G401 (cell line): ENCODE measurements at places on chromosomes 12 and 14.

DNA sequence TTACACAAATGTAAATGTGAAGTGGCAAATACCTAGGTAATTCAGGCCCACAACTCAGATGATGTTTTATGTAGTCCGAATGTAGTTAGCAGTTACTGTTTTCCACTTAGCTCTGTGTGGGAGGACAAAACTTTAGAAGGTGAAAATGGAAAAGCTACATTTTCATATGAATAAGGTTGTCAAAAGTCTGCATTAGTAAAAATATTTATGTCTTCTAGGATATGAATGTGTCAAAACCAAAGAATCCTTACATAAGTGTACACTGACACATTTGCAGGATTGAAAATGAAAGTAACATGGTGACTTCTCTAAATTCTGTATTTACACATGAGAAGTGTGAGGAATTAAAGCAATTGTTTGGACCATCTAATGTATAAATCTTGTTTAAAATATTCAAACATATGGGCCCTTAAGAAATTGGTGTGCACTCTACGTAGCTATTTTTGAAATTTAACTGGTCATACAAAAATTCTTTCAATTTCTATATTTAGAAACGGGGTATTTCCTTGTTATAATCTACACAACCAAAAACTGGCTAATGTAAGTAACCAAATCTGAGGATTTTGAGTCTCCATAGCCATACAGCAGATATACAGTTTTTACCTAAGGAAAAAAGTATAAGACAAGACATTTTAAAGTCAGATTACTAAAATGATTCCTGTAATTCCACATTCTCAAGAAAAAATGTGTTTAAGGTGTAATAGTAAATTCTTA lies 5.4 kb downstream of the CDKN1B start:
- DNase-seq, result no peak

DNA sequence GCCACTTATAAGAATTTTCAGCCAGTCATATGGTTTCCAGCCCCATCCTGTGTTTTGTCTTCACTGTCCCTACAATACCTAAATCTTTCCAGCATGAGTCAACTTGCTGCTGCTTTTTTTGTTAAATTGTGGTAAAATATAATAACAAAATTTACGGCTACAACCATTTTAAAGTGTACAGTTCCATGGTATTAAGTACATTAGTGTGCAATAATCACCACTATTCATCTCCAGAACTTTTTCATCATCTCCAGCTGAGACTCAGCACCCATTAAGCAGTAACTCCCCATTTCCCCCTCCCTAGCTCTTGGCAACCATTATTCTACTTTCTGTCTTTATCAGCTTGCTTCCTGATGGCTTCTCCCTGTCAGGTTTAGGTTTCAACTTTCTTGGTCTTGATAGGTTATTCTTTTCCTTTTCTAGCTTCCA lies 39.1 kb downstream of the FRS2 start:
- DNase-seq, result peak; percentile 30

DNA sequence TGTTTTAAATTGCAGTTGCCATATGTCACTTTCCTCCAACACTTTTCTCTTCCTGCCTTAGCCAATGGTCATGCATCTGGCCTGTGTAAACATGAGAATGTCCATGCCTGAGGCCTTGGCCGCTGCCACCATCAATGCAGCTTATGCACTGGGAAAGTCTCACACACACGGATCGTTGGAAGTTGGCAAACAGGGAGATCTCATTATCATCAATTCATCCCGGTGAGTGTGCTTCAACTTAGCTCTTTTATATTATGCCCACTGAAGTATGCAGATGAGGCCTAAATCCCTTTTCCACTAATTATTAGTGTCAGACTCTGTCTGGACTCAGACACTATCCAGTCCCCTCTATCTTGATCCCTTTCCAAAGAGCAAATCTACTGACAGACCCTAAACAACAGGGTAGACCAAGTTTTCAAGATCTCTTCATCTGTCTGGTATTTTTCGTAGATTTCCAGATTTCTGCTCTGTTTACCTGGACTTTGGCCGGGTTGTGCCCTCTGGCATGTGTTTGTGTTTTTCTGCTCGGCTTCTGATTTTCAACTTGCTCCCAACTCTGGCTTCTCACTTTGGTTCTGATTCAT lies 23.2 kb downstream of the AMDHD1 start:
- DNase-seq, result no peak

DNA sequence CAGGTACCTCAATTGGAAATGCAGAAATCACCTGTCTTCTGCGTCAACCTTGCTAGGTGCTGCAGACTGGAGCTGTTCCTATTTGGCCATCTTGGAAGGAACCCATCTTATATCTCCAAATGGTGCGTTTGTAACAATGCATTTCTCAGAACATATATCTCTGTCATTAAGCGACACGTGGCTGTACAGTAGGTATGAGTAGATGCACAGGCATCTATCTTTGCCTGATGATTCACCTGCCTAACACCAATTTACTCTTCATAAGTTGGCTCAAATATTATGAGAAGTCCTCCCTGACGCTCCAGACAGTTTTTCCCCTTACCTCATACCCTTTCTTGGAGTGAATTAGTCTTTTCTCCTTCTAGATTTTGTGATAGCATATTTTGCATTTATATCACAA lies 44.2 kb downstream of the GPR137C start:
- no peak for DNase-seq

GRCh38 chr14:93901813-93902212 lies 25.3 kb upstream of the FAM181A start:
- no peak for DNase-seq

- DNase-seq, result no peak
Observed at GRCh38 chr12:33265900-33266299, 173.7 kb downstream of the SYT10 start.

- no peak for DNase-seq
Observed at GRCh38 chr14:31270196-31270772, 62.7 kb upstream of the HECTD1 start.

DNA sequence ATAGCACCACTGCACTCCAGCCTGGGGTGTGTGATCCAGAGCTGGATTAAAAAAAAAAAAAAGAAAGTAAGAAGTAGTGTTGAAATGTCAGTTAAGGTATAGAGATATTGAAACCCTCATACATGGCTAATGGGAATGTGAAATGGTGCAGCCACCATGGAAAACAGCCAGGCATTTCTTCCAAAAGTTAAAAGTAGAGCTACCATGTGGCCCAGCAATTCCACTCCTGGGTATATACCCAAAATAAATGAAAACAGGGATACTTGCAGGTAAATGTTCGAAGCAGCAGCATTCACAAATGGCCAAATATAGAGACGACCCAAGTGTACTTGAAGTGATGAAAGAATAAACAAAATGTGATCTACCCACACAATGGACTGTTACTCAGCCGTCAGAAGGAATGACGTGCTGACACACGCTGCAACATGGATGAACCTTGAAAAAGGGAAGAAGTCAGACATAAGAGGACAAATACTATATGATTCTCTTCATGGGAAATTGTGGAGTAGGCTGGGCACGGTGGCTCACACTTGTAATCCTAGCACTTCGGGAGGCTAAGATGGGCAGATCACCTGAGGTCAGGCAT lies 15.2 kb downstream of the IL31 start:
- no peak for DNase-seq

DNA sequence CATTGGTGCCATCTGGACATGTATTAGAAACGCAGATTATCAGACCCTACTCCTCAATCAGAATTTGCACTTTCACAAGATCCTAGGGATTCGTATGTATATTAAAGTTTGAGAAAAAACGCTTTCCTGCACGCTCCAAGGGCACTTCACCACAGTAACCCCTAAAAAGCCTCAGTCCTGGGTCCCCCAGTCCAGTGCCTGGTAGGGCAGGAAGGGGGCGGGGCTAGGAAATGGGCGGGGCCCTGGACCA lies 369 bp downstream of the DEPDC4 start:
- no peak for DNase-seq

GRCh38 chr12:2668816-2669215 lies 126.0 kb upstream of the FKBP4 start:
- DNase-seq, result no peak

DNA sequence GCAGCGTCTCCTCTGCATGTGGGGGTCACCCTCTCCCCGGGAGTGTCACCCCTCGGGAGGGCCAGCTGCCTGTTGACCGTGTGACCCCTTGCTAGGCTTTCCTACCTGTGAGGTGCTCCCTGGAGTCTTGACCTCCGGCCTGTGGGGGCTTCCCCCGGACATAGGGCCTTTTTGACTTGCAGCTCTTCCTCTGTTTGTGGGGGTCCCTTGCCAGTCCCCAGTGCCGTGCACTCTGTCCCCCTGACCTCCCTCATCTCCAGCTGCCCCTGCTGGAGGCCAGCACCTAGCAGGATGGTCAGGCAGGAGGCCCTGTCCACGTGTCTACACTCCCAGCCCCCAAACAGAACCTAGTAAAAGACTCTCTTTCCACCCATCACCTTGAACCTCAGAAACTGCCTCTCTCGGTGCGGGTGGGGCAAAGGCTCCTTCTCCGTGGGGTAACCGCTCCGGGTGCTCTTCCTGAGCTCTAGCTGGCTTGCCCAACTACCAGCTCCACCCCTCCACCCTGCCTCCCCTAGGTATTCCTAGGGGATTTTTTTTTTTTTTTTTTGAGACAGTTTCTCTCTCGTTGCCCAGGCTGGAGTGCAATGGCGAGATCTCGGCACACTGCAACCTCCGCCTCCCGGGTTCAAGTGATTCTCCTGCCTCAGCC lies 810 bp downstream of the AACS start:
- no peak for DNase-seq

DNA sequence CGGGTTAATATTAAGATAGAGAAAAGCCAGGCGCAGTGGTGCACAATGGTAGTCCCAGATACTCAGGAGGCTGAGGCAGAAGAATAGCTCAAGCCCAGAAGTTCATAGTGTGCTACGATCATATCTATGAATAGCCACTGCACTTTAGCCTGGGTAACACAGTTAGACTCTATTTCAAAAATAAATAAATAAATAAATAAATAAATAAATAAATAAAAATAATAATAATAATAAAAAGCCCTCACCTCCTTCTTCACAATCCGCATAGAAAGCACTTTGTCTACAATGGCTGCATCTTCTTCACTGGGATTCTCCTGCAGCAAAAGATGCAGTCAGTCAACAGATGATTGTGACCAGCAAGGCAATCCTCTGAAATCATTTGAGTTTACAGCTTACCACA lies 31.5 kb upstream of the SUPT16H start:
- no peak for DNase-seq

GRCh38 chr12:2163177-2163941 lies 110.6 kb downstream of the CACNA1C start:
- DNase-seq, result peak; percentile 6

- DNase-seq, result peak; percentile 95
Observed at GRCh38 chr14:73136387-73137225, at the start of gene PSEN1. Gene PSEN1 (plus strand): TSS chr14:73136507. CDS start chr14:73148020, 11,513 bp downstream.

- no peak for DNase-seq
Observed at GRCh38 chr14:41604721-41605531, 1.8 kb upstream of the LRFN5 start.

DNA sequence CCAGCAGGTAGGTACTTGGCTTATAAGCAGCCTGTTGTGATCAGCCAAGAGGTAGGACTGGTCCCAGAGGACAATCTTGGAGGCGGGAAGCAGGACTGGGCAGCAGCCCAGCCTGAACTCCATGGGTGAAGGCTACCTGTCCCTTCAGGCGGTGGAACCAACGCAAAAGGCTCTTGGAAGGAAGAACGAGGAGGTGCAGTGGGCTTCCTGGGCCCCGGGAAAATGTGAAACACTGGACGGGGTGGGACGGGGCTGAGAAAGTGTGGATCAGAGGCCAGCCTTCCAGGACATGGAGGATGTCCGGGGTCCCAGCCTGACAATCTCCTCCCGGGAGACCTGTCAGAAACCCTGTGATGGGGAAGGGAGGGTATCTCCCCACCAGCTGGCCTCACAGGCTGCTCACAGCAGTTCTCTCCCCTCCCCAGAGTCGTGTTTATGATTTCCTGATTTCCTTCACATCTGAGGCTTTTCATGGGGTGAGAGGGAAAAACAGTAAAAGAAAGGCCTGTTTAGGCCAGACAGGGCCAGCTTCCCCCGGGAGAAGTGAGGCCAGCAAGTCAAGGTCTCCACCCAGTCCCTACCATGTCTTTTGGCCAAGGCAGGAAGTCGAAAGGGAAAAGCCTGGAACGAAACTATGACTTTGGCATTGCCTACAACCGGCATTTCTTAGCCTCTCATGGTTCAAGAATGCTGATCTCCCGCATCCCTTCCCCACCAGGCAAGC lies 11.3 kb downstream of the CMKLR1 start:
- DNase-seq, result no peak

- no peak for DNase-seq
Observed at GRCh38 chr12:51874000-51874399, 13.9 kb upstream of the ANKRD33 start.

DNA sequence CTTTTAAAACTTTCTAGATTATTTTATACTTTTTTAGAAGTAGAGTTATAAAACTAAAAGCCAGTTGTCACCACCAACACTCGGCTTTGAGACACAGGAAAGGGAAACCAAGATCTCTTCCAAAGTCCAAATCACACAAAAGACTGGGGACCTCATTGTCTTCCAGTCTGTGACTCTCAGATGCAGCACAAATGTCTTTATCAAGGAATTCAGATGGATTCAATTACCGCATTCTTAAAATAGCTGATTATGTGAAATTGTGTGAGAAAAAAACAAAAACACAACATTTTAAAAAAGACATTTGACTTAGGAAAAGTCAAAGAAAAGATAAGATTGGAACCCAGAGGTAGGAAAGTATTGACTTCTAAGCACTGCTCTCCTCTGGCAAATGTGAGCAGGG lies 3.5 kb upstream of the SIX6 start:
- DNase-seq, result no peak

DNA sequence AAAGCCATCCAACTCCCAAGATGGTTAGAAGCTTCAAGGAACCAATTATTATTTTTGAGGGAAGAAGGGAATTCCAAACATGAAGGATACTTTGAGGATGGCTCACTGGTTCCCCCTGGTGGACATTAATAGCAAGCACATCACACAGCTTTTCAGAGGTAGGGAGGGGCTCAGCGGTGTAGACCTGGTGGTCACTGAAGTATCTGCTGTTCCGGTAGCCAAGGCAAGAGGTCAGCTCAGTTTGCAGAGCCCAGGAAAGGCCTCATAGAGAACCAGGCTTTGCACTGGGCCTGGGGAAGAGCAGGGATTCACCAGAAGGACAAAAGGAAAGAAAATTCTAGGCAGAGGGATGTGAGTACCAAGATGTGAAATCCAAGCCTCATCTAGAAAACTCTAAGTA lies 118.7 kb downstream of the KSR2 start:
- peak; percentile 73 for DNase-seq

DNA sequence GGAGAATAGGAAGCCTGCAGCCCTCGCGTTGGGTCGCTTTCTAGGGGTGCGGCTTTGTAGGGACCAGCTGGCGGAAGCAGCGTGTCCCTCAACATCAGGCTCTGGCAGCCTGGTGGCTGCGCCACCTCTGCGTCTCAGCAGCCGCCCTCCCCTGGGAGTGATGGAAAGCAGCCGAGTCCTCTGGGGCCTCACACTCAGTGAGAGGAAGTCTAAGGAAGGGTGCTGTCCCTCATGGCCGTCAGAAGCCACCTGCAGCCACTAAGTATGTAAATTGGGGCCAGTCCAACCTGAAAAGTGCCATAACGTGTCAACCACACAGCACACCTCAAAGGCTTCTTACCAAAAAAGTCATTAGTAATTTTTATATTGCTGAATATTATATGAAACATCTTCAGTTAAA lies 80.3 kb downstream of the WDR20 start:
- DNase-seq, result no peak

- no peak for DNase-seq
Observed at GRCh38 chr14:77245820-77246219, 25.2 kb downstream of the NGB start.
